ENCODE measurements at places on chromosomes 13 and 19.

- no peak for DNase-seq
Measured at GRCh38 chr13:45851171-45851921, at the start of gene SIAH3. Gene SIAH3, minus strand, starts transcription at chr13:45851753. Its CDS starts 124 bp downstream, at chr13:45851629.

DNA sequence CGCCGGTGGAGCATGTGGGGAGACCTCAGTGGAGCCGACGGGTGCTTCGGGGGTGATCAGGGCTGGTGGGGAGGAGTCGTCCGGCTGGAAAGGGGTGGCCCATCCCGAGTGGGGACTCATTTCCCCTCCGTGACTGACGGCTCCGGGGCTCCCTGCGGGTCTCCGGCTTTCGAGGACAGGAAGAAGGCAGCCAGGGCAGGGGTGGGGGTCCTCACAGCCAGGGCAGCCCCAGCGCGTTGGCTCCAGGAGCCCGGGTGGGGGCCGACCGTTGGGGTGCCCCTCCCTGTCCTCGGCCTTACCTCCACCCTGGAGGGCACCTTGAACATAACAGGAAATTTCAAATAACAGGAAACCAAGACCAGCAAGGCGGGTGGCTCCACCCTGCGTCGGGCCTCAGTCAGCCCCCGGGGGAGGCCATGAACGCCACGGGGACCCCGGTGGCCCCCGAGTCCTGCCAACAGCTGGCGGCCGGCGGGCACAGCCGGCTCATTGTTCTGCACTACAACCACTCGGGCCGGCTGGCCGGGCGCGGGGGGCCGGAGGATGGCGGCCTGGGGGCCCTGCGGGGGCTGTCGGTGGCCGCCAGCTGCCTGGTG, at the start of gene S1PR4:
S1PR4 (plus strand) TSS at position 393 of the 596 bp plus-strand sequence; CDS start at position 417, 24 bp downstream.
- DNase-seq, result peak; percentile 85

DNA sequence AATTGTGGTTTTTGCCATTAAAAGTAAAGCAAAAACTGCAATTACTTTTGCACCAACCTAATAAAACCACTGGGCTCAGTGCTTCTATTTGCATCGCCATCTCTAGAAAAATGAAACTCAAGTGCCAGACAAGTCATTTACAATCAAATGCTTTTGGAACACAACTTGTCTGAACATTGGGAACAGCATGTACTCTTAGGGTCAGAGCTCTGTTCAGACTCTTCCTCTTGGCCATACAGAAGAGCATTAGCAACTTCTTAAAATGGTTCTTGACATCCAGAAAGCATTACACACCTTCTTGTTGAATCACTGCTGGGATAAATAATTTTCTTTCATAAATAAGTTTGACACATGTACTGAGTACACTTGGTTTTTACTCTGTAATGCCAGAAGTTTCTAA, 272.5 kb downstream of the DCLK1 start:
- no peak for DNase-seq

DNA sequence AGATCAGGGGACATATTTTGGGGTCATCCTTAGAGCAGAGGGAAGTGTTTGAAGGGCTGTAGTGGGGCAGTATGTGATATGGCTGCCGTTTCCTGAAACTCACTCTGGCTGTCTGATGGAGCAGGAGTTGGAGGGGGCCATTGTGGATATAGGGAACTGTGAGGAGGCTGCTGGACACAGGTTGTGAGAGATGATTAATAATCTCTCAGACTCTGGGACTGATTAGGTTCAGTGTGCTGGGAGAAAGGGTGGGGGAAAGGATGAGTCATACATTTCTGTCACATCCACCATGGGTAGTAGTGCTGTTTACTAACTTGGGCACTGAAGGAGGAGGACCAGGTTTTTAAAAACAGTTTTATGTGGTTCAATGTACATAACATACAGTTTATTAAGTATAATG, 4.8 kb downstream of the B3GLCT start:
- DNase-seq, result no peak

DNA sequence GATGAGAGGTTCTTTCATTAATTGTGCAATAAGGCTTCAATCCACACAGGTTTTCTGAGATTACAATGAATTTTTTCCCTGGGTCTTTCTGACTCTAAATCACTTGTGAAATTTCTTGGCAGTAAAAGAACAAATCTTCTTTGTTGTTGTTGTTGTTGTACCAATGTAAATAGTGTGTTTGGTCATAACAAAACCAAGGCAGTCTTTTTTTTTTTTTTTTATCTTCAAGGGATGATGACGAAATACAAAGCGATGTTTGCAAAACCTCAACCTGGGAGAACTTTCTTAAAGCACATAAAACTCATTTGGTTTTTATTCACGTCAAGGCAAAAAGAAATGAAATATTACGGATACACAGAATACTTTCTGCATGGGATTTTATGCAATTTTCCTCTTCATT, 462.0 kb downstream of the LIG4 start:
- DNase-seq, result no peak

DNA sequence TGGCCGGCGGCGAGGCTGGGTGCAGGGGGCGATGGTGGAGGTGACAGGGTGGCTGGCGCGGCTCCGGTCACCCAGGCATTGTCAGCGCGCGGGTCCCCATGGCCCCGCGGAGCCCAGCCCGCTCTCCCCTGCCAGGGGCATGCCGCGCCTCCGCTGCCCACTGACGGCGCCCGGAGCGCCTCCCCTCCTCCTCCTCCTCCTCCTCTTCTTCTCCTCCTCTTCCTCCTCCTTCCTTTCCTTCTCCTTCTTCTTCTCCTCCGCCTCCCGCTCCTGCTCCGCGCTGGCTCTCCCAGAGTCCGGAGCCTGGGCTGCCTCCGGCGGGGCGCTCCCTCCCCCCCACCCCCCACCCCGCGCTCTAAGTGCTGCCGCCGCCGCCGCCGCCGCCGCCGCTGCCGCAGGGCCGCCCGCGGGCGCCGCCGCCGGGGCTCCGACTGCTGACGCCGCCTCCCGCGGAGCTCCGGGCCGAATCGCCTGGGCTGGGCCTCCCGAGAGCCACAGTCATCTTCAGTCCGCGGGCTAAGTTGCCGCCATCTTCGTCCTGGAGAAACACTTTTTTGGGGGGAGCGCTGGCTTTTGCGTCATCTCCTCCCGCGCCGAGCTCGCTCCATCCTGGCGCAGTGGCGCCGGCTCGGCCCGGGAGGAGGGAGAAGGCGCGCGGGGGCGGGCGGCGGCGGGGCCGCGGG, 348.3 kb downstream of the LIG4 start:
- DNase-seq, result no peak

DNA sequence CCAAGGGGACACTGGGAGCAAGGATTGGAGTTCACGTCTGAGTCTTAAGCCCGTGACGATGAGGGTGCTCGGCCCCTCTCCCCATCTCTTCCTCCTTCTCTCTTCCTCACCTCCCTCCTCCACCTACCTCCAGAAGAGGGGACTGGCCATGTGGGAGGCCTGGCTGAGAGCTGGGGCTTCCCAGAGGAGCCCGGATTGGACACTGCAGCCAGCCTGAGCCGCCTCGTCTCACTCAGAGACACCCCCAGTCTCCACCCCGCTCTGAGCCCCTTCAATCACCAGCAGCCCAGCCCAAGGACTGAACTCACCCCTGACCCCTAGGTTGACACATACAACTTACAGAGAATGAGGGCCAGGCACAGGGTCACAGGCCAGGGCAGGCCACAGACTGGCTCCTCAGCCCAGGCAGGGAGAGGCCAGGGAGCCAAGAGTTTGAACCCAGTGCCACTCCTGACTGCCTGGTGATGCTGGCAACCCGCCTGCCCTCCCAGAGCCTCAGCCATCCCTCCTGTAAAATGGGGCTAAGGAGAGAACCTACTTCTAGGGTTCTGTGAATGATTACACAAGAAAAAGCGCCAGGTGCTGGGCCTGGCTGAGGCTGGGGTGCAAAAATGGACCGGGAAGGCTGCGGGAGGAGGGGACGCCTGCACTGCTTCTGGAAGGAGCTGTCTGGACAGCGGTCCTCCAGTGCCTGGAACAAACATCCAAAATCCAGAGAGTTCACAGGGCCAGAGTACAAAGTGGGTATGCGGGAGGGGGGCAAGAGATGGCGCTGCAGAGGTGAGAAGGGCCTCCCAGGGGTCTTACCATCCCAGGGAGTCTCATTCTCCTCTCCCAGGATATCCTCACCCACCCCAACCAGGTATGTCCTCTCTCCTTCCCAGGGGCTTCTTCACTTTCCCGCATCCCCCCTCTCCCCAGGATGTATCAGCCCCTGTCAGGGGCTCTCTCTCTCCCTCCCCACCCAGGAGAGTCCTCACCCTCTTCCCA, 1.1 kb downstream of the CD79A start:
- DNase-seq, result peak; percentile 76

GRCh38 chr19:56106397-56106849, 14.7 kb downstream of the ZNF787 start:
- DNase-seq, result no peak

DNA sequence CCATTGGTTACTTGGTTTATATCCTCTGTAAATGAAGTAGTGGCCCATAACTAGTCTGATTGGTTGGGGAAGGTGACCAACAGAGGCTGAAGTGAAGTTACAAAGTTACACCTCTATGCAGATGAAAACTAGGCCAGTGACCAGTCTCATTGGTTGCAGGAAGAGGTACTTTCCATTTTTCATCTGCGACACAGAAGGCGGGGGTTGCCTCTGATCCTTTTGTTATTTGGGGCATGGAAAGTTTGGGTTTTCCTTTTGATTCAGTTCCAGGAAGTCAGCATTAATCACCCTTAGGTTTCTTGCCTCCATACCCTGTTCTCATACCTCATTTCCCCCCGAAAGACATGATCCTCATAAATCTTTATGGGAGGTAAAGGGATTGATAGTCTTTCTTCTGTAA, 20.2 kb downstream of the ZNF544 start:
- DNase-seq, result no peak

- DNase-seq, result no peak
Measured at GRCh38 chr19:4081441-4082129, 14.9 kb upstream of the ZBTB7A start.

- DNase-seq, result peak; percentile 50
Measured at GRCh38 chr13:77325371-77325980, 1.4 kb downstream of the MYCBP2 start.

- no peak for DNase-seq
Measured at GRCh38 chr13:63128716-63129115, 1713.1 kb upstream of the PCDH20 start.

GRCh38 chr13:59601993-59602392, 561.7 kb downstream of the DIAPH3 start:
- DNase-seq, result no peak

DNA sequence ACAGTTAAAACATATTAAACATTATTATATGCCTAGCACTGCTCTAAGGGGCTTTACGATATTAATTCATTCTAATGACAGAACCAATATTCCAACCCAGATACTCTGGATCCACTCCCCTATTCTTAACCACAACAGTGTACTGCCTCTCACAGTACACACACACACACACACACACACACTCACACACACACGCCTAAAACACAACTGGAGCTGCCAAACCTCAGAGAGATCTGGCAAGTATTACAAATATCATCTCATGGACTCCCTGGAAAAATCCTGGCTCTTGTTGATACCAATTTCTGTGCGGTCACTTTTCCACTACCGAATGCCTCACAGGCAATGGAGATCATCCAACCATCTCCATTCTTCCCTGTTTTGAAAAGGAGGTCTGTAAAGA, 1.3 kb downstream of the ZNF780A start:
- no peak for DNase-seq

- DNase-seq, result peak; percentile 24
Measured at GRCh38 chr13:53012707-53013106, 15.9 kb upstream of the OLFM4 start.

GRCh38 chr19:12162513-12162881, 399 bp upstream of the ZNF136 start:
- DNase-seq, result no peak

- peak; percentile 49 for DNase-seq
Measured at GRCh38 chr19:39676004-39676403, 20.3 kb downstream of the LGALS16 start.

- DNase-seq, result no peak
Measured at GRCh38 chr19:17216058-17216670, 1.0 kb downstream of the USE1 start.

GRCh38 chr19:35528218-35529038, at the start of gene SBSN:
Gene SBSN, minus strand, starts transcription at chr19:35528311. Its CDS starts 30 bp downstream, at chr19:35528281.
- DNase-seq, result no peak

DNA sequence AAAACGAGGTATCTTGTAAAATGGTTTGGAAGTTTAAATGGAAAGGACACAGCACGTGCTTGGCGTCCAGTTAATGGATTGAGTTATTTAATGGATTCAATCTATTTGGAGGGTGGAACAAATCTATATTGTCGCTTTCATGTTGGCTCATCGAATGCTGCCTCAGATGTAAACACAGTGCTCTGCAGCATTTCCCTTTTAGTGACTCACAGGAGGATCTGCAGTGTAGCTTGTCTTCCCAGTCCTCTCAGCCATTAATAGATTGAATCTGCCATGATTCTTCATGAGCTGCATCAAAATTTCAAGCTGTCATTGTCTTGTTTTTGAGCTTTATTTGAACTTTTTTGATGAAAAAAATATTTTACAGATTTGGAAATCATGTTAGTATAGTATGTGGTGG, 44.7 kb downstream of the DHRS12 start:
- no peak for DNase-seq

GRCh38 chr19:3387645-3388589, 21.5 kb downstream of the NFIC start:
- no peak for DNase-seq

DNA sequence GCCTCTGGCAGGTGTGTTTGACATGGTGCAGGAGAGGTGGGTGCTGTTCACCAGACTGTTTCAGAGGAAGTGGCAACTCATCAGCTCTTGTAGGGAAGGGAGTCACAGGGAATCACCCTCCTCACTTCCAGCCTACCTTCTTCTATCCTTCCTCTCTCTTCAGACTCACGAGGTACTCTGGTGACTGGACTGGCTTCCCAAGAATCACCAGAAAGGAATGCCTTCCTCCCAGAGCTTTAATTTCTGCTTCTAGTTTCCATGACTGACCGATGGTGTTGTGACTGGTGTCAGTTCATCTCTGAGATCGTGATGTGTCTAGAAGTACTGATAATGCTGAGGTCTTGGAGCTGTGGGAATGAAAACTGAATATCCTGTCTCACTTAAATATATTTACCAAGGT, 247.3 kb downstream of the KCTD12 start:
- no peak for DNase-seq

DNA sequence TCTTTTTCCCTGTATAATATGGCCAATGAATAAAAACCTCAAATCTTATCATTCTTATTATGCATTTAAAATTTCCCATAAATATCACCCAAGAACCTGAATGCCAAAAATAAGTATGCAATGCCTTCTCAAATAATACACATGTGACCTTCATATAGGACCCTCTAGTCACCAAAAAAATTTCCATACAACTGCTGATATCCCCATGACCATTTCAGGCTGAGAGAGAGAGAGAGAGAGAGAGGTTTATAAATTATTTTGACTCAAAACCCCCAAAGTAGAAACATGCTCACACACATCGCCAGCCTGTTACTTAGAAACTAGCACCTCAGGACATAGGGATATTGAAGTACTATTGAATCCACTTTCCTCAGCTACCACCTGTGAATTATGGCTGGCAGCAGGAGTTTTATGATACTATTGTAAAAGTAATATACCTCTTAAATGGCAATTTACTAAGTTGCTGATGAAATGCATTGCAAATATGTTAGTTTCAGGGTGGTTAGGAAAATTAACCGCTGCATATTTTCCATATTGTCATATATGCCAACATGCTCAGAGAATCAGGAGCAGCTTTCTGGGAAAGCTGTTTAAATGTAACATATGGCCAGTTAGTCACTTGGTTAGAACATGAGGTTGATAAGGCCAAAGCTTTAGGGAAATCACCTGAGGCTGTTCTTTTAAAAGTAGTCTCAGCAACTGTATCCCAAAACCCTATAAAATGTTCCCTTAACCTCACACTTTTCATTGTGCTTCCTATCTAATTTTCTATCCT, 230.8 kb downstream of the DCT start:
- DNase-seq, result no peak
